Peyer's patch (tissue), 4 donors: ENCODE measurements at places on chromosomes 16 and 17.

DNA sequence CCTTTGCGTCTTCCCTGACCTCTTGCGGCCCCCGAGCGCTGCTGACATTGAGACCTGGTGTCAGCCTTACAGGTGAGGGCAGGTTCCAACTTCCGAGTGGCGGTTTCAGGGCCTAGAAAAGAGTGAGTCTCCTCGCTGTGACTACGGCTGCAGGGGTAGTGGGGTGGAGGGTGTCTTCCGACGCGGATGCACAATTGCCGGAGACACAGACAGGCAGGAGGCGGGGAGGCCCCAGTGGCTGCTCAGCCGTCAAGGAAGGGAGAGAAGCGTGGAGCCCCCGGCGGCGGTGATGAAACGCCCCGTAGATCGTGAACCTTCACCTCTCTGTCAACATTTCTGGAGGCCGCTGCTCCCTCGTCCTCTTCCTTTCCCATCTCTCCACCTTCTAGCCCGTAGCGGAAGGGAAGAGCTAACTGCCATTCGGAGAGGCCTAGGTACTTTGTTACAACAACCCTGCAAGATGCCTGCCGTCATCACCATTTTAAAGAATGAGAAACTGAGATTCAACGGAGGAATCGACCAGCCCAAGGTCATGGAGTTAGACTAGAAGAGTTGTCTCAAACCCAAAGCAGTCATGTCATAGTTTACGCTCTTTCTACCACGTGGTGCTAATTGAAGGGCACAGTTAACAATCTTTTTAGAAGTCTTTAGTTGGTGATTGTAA is 485 bp downstream of the DNAJA3 start:
- H3K4me1 ChIP-seq = peaks cover 12% of the 10 kb centered on the region
- no peaks in the 10 kb centered on the region for H3K36me3 ChIP-seq
- peak overlapping the region; percentile 85 for H3K4me3 ChIP-seq
- no peak for DNase-seq
- H3K27me3 ChIP-seq = no peaks in the 10 kb centered on the region

DNA sequence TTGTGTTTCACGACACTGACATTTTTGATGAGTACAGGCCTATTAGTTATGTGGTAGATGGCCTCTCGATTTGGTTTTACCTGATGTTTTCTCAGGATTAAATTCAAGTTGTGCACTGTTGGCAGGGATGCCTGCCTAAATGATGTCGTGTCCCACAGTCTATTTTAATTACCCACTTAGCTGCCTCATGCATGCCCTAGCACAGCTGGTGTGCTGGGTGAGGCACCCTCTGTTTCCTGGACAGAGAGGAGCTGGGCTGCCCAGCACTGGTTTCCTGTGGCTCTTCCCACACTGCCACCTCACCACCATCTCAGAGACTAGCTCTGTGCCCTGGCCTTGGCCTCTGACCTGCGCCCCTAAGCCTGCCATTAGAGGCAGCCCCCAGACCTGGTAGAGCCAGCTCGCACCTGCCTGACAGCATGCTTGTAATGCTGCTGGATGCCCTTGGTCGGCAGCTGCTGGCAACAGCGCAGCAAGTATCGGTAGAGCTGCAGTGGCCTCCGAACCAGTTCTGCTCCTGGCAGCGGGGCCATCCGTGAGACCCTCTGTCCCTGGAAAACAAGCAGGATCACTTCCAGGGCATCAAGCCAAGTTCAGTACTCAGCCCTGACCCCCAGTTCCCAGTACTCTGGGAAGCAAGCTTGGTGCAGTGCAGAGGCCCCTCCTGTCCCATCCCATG is 10.9 kb downstream of the LYRM9 start:
- H3K27ac ChIP-seq = no peak overlapping the region
- no peak for DNase-seq
- no peaks in the 10 kb centered on the region for H3K27me3 ChIP-seq
- no peaks in the 10 kb centered on the region for H3K4me1 ChIP-seq

- DNase-seq = no peak
- no peak overlapping the region for H3K4me3 ChIP-seq
- no peak overlapping the region for H3K27ac ChIP-seq
- no peaks in the 10 kb centered on the region for H3K4me1 ChIP-seq
- H3K27me3 ChIP-seq = no peaks in the 10 kb centered on the region
Measured at GRCh38 chr16:993731-994130, 12.2 kb downstream of the SOX8 start.

DNA sequence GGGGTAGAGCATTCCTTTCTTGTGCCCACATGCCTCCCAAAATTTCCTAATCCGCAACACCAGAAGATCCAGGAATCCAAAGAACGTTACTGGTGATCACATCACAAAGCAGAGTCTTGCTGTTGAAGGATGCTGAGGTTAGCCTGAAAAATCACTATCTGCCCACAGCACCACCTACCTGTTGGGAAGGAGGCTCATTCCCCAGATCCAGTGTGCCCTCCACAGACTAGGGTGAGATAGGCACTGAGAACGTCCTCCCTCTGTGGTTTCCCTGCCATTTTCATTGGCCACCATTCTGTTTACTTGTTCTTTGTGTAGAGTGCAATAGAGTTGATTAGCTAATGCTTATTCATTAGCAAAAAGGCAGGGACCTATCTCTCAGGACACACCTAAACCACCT is 30.3 kb downstream of the RCVRN start:
- peak overlapping the region; percentile 46 for H3K27ac ChIP-seq
- H3K27me3 ChIP-seq = no peaks in the 10 kb centered on the region
- no peaks in the 10 kb centered on the region for H3K36me3 ChIP-seq
- H3K4me1 ChIP-seq = no peaks in the 10 kb centered on the region

GRCh38 chr16:73026754-73027684 is 20.9 kb downstream of the ZFHX3 start:
- no peaks in the 10 kb centered on the region for H3K36me3 ChIP-seq
- H3K4me1 ChIP-seq = peaks cover 3% of the 10 kb centered on the region
- H3K4me3 ChIP-seq = no peak overlapping the region

DNA sequence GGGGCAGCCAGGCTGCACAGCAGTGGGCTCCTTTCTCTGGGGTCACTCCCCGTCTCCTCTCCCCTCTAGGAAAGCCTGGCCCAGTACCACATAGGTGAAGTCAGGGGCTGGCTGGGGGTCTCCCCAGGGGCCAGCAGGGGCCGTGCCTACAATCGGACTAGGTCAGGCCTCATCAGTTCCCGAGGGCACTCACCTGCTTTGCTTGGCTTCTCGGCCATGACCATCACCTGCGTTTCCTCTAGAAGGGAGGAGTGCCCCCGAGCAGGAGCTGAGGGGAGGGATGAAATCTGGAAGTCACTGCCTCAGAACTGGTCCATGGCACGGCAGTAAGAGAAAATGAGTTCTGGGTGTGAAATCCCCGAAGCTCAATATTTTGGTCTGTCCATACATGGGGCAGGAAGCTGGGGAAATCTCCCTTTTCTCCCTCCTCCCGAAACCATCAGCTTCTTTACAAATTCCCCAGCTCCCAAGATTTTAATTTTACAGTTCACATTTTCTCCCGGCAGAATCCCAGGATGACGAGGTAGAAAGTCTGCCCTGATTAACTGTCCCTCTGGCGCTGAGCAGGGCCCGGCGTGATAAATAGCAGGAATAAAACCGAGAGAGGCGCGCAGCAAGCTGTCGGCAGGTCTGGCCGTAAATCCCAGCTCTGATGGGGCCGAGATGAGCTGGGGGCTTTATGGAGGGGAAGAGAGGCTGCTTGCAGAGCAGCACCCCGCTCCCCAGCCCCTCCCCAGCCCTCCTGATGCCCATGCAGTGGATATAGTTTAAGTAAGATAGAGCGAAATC is 172.1 kb downstream of the RBFOX3 start:
- H3K4me3 ChIP-seq = no peak overlapping the region
- H3K27me3 ChIP-seq = no peaks in the 10 kb centered on the region
- H3K36me3 ChIP-seq = no peaks in the 10 kb centered on the region
- no peak overlapping the region for H3K27ac ChIP-seq
- DNase-seq = no peak

DNA sequence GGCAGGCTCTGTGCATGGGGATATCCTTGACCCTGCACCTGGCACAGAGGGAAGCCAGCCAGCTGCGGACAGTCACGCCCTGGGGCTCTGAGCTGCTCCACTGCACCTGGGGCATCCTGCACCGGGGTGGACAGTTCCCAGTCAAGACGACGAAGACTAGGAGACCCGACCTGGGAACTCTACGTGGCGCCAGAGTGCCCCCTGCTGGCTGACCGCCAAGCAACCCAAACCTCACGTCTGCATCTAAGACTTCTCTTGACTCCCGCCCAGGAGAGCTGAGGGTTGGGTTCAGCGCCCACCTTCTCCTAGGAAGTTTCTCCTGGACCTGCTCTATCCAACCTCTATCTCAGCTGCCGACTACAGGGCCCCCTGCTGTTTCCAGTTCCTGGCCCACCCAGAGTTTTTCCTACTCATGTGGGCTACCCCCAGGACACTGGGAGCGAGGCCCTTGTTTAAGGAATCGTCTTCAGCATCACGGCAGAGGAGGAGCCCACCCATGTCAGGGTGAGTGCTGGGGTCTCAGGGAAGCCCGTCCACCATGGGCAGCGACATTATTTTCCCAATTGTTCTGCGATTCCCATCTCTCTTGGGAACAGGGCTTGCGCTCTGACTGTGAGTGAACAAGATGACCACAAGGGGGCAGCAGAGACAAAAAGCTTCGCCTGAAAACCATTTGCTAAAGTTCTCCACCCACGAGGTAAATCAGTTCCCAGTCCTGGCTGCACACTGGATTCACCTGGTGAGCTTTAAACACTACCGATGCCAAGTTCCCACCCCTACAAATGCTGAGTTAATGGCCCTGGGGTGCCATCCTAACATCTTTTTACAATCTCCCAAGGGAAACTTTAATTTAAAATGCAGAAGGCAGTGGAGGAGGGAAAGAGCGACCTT is 29.3 kb downstream of the TLE7 start:
- H3K36me3 ChIP-seq = no peaks in the 10 kb centered on the region
- no peaks in the 10 kb centered on the region for H3K27me3 ChIP-seq
- H3K27ac ChIP-seq = no peak overlapping the region
- peaks cover 6% of the 10 kb centered on the region for H3K4me1 ChIP-seq
- peak; percentile 36 for DNase-seq

DNA sequence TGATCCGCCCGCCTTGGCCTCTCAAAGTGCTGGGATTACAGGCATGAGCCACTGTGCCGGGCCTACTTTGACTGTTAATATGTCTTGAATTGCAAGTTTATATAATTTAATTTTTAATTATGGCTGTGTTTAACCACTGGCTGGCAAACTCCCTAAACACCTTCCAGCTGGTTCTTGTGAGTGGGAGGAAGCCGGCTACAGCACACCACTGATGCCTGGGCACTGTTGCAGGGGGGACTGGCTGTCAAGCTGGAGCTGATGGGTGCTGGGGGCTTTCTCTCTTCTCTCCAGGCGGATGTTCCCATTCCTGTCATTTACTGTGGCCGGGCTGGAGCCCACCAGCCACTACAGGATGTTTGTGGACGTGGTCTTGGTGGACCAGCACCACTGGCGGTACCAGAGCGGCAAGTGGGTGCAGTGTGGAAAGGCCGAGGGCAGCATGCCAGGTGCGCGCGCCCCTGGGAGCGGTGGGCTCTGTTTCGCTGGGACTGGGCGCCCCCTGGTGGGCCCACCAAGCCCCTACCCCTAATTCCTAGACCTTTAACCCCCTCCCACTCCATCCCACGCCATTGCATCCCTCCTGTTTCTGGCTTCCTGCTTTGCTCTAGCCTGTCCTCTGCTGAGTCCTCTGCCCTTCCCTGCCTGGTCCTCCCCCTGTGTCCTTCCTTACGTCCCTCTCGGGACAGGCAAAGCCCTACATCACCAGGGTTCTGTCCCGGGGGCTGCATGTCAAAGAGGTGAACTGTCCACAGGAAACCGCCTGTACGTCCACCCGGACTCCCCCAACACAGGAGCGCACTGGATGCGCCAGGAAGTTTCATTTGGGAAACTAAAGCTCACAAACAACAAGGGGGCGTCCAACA is 9.5 kb downstream of the TBX21 start:
- no peak overlapping the region for H3K4me3 ChIP-seq
- no peak overlapping the region for H3K27ac ChIP-seq
- DNase-seq = peak; percentile 45
- H3K27me3 ChIP-seq = peaks cover 5% of the 10 kb centered on the region

DNA sequence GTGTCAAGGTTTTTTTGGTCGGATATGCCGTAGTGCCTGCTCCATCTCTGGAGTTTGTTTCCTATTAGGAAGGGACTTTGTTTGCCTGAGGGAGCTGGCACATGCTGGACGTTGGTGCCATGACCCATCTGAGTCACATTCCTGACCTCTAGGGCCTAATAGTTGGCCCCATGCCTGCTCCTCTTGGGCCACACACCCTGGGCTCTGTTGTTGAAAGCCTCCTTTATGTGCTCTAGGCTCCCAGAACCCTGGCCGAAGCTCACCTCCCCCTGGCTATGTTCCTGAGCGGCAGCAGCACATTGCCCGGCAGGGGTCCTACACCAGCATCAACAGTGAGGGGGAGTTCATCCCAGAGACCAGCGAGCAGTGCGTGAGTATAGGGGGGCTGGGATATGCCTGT is 18.4 kb downstream of the LIMD2 start:
- DNase-seq = no peak
- no peak overlapping the region for H3K4me3 ChIP-seq
- H3K36me3 ChIP-seq = peaks cover 55% of the 10 kb centered on the region
- no peaks in the 10 kb centered on the region for H3K27me3 ChIP-seq
- no peaks in the 10 kb centered on the region for H3K4me1 ChIP-seq

GRCh38 chr17:67594115-67594880 is 123.4 kb upstream of the NOL11 start:
- no peaks in the 10 kb centered on the region for H3K27me3 ChIP-seq
- no peaks in the 10 kb centered on the region for H3K36me3 ChIP-seq
- no peak for DNase-seq
- H3K27ac ChIP-seq = no peak overlapping the region
- peaks cover 4% of the 10 kb centered on the region for H3K4me1 ChIP-seq

GRCh38 chr16:25224731-25225319 is 8.1 kb downstream of the AQP8 start:
- no peak overlapping the region for H3K27ac ChIP-seq
- H3K27me3 ChIP-seq = no peaks in the 10 kb centered on the region
- no peaks in the 10 kb centered on the region for H3K4me1 ChIP-seq
- H3K36me3 ChIP-seq = no peaks in the 10 kb centered on the region
- no peak overlapping the region for H3K4me3 ChIP-seq

DNA sequence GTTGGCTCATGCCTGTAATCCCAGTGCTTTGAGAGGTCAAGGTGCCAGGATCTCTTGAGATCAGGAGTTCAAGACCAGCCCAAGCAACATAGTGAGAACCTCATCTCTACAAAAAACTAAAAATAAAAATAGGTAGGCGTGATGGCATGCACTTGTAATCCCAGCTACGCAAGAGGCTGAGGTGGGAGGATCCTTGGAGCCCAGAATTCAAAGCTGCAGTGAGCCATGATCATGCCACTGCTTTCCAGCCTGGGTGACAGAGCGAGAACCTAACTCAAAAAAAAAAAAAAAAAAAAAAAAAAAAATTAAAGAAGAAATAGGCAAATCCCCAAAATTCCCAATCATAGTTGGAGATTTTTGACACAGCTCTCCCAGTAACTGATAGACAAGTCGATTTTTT is 32.2 kb upstream of the SRCIN1 start:
- H3K4me1 ChIP-seq = no peaks in the 10 kb centered on the region
- DNase-seq = no peak
- H3K27ac ChIP-seq = no peak overlapping the region
- no peaks in the 10 kb centered on the region for H3K36me3 ChIP-seq
- H3K27me3 ChIP-seq = no peaks in the 10 kb centered on the region

- DNase-seq = no peak
- no peaks in the 10 kb centered on the region for H3K4me1 ChIP-seq
- no peak overlapping the region for H3K27ac ChIP-seq
- peaks cover 10% of the 10 kb centered on the region for H3K27me3 ChIP-seq
Measured at GRCh38 chr17:34622862-34623623, 43.7 kb downstream of the TMEM132E start.

GRCh38 chr17:61157246-61157886 is 242.3 kb upstream of the TBX2 start:
- no peaks in the 10 kb centered on the region for H3K4me1 ChIP-seq
- H3K27ac ChIP-seq = no peak overlapping the region
- no peaks in the 10 kb centered on the region for H3K36me3 ChIP-seq
- no peaks in the 10 kb centered on the region for H3K27me3 ChIP-seq
- no peak for DNase-seq
- H3K4me3 ChIP-seq = no peak overlapping the region
